ENCODE measurements at places on chromosomes 7 and 10. TPM values are rescaled to one million over a fixed set of nuclear protein-coding genes. Genes with fewer than 3 reads are reported as not detected.
A peak's percentile ranks its signal among the peaks of the same experiment; 100 is the strongest.

The OPN1SW gene
- not detected for total RNA-seq

The CYP26A1 gene
- 1.7 TPM for total RNA-seq

The CYP2E1 gene
- 0.37 TPM for total RNA-seq

The EN2 gene
- total RNA-seq = not detected

The CCL26 gene
- total RNA-seq = 15.1 TPM

DNA sequence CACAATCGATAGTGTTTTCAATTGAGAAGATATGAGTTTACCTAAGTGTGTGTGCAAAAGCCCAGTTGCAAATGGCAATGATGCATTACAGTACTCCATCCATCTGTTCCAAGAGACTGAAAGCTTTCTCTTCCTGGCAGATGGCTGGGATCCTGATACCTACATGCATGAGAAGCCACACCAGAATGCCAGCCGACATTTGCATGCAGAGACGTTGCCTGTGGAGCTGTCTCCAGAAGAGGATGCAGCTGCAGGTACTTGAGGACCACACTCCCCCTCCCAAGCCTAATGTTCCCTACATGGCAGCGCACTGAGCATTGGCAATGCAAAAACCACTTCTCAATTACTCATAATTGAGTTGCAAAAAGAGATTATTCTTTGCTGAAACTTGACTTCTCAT, 332.1 kb downstream of the WDR11 start:
- H3K27ac ChIP-seq = no peak overlapping the region
- DNase-seq = no peak
- no peaks in the 10 kb centered on the region for H3K27me3 ChIP-seq
- no peaks in the 10 kb centered on the region for H3K4me1 ChIP-seq
- no peaks in the 10 kb centered on the region for H3K36me3 ChIP-seq
- no peak overlapping the region for H3K4me3 ChIP-seq

DNA sequence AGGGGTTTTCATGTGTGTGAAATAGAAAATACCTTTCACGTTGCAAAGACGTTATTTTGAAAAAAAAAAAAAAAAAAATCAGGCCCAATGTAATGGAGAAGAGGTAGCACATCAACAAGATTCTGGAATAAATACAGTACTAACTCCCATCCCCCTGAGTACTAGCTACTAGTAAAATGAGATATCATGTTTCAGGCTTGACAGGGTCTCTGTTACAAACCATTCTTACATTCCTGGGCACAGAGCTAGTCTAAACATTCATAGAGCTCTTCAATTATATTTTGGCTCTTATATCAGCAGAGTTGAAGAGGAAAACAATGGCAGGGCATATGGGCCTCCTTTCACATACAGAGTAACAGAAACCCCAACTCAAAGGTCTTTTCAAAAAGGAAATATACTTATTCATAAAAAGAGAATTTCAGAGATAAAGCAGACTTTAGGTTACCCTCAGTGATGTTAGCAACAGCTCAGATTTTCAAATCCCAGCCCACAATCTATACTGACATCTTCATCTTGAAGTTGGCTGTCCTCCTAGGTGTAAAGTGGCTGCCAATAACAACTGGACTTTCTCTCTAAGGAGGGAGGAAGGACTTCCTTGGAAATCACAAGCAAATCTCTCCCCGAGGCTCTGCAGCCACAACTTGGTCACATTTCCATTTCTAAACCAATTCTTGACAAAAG, 18.6 kb downstream of the C7orf33 start:
- H3K27ac ChIP-seq = no peak overlapping the region
- no peak for DNase-seq
- H3K36me3 ChIP-seq = no peaks in the 10 kb centered on the region
- H3K27me3 ChIP-seq = peaks cover 12% of the 10 kb centered on the region

DNA sequence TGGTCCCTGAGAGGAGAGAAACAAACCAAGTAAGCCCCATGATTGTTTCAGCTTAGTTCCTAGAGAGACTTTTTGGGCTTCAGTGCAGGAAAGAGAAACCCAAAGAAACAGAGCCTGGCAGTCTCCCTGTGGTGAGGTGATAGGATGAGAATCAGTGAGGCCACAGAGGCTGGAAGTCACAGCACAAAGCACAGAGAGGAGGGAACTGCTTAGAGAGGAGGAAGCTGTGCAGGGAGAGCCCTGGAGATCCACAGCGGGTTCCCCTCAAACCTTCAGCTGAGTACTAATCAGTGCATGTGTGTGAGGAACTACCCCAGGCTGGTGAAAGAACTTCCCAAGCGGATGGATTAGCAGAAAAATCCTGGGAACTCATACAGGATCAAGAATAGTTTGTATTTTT, 27.4 kb upstream of the HECW1 start:
- no peaks in the 10 kb centered on the region for H3K4me1 ChIP-seq
- no peak for DNase-seq
- no peak overlapping the region for H3K4me3 ChIP-seq
- H3K36me3 ChIP-seq = no peaks in the 10 kb centered on the region
- H3K27ac ChIP-seq = no peak overlapping the region

DNA sequence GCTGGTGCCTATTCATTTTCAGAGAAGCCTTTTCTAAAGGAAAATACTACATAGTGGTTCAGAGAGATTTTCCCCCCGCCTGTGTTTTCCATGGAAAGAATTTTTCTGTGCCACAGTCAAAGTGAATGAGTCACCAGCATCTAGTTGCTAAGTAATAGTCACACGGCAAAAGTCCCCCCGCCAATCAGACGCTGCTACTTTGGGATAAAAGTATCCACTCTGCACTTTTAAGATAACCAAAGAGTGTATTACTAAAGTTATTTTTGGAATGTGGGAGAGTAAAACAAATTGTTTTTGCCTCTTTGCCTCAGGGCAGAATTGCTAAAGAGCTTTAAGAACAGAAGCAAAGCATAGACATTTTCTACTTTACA, 23.5 kb downstream of the ABLIM1 start:
- peak; percentile 96 for DNase-seq
- peaks cover 3% of the 10 kb centered on the region for H3K36me3 ChIP-seq
- H3K4me1 ChIP-seq = peaks cover 86% of the 10 kb centered on the region
- H3K4me3 ChIP-seq = no peak overlapping the region

DNA sequence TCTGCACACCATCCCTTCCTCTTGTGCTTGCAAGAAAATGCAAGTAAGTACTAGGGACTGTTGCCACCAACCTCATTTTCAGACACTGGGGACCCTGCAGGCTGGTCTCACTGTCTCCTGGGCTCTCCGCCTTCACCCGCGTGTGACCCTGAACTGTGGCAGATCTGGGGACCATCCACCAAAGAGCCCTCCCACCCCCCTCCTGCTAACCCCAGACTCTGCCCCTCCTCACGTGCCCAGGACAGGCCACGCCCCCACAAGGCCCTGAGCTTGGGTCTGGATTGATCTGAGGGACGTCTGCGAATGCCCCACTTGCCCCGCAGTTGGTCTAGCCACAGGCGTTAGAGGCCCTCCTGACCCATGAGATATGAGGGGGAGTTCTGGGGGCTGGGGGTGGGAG, 8.1 kb downstream of the CNPY1 start:
- no peak overlapping the region for H3K27ac ChIP-seq
- peaks cover 69% of the 10 kb centered on the region for H3K27me3 ChIP-seq
- H3K36me3 ChIP-seq = no peaks in the 10 kb centered on the region
- H3K4me1 ChIP-seq = no peaks in the 10 kb centered on the region

GRCh38 chr10:128032466-128032865, 93.8 kb downstream of the MKI67 start:
- H3K36me3 ChIP-seq = no peaks in the 10 kb centered on the region
- no peaks in the 10 kb centered on the region for H3K4me1 ChIP-seq
- no peak overlapping the region for H3K27ac ChIP-seq
- H3K4me3 ChIP-seq = no peak overlapping the region
- no peak for DNase-seq
- H3K27me3 ChIP-seq = no peaks in the 10 kb centered on the region

DNA sequence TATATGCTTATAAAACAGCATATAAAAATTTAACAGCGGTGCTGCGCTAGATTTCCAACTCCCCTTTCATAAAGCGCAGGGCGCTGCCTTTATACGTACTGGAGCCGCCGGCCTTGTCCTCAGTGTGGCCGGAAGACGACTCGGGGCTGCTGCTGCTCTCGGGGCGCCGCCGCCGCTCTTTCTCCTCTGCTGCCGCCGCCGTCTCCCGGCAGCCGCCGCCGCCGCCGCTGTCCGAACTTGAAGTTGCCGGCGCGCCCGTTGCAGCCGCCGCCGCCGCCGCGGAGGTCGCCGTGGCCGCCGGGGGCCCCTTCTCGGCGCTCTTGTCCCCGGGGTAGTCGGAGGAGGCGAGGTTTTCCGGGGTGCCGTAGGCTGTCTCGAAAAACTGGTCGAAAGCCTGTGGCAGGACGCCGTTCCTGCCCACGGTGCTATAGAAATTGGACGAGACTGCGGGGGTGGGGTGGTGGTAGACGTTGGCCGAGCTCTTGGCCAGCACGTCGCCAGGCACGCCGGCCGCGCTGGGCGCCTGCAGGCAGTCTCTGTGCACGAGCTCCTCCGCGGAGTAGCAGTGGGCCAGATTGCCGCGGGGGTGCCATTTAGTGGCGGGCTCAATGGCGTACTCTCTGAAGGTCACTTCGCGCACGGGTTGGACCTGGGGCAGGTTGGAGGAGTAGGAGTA, 557 bp downstream of the HOXA11 start:
- H3K36me3 ChIP-seq = peaks cover 14% of the 10 kb centered on the region
- peak overlapping the region; percentile 65 for H3K4me3 ChIP-seq
- peak; percentile 70 for DNase-seq
- H3K4me1 ChIP-seq = peaks cover 80% of the 10 kb centered on the region
- no peaks in the 10 kb centered on the region for H3K27me3 ChIP-seq

DNA sequence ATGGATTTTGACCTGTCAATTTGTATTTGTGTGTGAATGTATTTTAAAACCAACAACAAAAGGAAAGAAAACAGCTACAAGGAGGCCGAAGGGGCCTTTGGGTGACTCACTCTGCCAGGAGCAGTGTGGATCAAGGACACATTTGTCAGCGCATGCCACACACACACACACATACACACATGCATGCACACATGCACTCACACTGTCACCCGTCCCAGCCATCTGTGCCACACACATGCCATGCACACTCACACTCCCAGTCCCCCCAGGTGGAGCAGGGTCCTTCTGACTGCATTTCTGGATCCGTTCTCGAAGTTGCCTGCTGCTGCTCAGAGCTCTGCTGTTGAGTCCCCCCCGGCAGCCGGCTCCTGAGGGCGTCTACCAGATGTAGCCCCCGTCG, 26.0 kb downstream of the SPOCK2 start:
- no peaks in the 10 kb centered on the region for H3K27me3 ChIP-seq
- no peak overlapping the region for H3K4me3 ChIP-seq
- DNase-seq = no peak
- H3K4me1 ChIP-seq = peaks cover 10% of the 10 kb centered on the region

DNA sequence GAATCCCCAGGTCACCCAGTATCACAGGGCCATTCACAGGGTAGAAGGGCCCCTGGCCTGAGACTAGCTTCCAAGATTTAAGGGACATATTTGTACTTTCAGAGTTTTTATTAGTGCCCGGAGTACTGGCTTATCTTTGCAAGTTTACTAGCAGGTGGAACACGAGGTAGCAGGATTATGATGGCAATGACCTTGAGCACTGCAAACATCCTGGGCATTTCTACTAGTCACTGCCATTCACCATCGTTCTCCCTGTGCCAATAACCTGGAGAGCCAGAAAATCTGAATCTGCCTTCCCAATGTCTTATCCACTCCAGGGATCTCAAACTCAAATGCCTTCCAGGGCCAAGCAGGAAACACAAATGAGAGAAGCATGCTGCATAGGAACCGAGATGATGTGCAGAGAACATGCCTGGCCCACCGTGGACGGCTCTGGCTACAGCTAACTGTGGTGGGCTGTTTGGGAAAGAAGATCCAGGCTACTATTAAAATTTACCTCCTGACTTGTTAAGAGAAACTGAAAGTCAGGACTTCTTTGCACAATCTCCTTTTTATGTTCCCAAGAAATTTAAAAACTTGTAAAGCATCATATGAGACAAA, 16.7 kb downstream of the FAM53B start:
- no peak for DNase-seq
- H3K27me3 ChIP-seq = no peaks in the 10 kb centered on the region
- no peak overlapping the region for H3K4me3 ChIP-seq
- peaks cover 13% of the 10 kb centered on the region for H3K4me1 ChIP-seq
- no peak overlapping the region for H3K27ac ChIP-seq

DNA sequence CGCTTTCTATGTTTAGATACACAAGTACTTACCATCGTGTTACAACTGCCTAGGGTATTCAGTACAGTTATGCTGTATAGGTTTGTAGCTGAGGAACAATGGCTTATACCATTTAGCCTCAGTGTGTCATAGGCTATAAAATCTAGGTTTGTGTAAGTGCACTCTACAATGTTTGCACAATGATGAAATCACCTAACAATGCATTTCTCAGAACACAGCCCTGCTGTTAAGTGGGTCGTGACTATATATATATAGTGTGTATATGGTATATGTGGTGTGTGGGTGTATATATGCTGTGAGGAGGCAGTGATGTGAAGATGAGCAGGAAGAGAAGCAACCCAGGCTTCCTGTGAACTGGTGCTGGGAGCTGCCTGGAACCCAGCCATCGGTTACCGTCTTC, 65.6 kb upstream of the MKI67 start:
- H3K36me3 ChIP-seq = no peaks in the 10 kb centered on the region
- no peak overlapping the region for H3K4me3 ChIP-seq
- no peak for DNase-seq
- H3K4me1 ChIP-seq = no peaks in the 10 kb centered on the region

DNA sequence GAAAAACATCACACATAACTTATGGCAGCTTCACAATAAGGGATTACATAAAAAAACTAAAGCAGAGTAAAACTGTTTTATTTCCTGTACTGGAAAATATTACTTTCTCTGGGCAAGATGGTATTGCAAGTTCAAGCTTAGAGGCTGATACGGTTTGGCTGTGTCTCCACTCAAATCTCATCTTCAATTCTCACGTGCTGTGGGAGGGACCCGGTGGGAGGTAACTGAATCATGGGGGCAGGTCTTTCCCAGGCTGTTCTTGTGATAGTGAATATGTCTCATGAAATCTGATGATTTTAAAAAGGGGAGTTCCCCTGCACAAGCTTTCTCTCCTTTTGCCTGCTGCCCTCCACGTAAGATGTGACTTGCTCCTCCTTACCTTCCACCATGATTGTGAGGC, 5.1 kb upstream of the LRRC27 start:
- no peak overlapping the region for H3K4me3 ChIP-seq
- peaks cover 20% of the 10 kb centered on the region for H3K4me1 ChIP-seq
- H3K27me3 ChIP-seq = no peaks in the 10 kb centered on the region

DNA sequence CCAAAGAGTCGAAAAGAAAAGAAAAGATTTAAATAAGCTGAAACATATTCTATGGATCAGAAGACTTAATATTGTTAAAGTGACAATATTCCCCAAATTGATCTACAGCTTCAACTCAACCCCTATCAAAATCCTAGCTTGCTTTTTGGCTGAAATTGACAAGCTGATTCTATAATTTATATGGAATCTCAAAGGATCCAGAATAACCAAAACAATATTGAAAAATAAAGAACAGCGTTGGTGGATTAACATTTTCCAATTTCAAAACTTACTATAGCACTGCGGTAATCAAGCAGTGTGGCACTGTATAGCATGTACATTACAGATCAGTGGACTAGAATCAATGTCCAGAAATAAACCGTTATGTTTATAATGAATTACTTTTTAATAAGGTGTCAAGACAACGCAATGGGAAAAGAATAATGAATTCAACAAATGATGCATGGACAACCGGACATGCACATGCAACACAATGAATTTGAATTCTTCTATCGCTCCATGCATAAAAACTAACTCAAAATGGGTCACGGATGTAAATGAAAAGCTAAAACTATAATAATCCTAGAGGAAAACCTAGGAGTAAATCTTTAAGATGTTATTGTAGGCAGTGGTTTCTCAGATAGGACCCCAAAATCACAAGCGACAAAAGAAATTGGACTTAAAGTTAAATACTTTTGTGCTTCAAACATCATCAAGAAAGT, 1.6 kb upstream of the ALOX5 start:
- no peak for DNase-seq
- H3K36me3 ChIP-seq = no peaks in the 10 kb centered on the region
- H3K4me3 ChIP-seq = no peak overlapping the region
- peaks cover 33% of the 10 kb centered on the region for H3K27me3 ChIP-seq
- H3K27ac ChIP-seq = no peak overlapping the region
- peaks cover 5% of the 10 kb centered on the region for H3K4me1 ChIP-seq
